ENCODE measurements at places on chromosomes 1 and 21. TPM values are rescaled to one million over a fixed set of nuclear protein-coding genes. Genes with fewer than 3 reads are reported as not detected.

GRCh38 chr1:58585581-58586151 lies 8.6 kb upstream of the TACSTD2 start:
- DNase-seq = no peak

- DNase-seq = peak; percentile 35
These were observed 122.6 kb upstream of the PPP2R5A start for GRCh38 chr1:212162635-212163034.

GRCh38 chr1:99756598-99756997 lies 9.8 kb downstream of the FRRS1 start:
- DNase-seq = no peak

DNA sequence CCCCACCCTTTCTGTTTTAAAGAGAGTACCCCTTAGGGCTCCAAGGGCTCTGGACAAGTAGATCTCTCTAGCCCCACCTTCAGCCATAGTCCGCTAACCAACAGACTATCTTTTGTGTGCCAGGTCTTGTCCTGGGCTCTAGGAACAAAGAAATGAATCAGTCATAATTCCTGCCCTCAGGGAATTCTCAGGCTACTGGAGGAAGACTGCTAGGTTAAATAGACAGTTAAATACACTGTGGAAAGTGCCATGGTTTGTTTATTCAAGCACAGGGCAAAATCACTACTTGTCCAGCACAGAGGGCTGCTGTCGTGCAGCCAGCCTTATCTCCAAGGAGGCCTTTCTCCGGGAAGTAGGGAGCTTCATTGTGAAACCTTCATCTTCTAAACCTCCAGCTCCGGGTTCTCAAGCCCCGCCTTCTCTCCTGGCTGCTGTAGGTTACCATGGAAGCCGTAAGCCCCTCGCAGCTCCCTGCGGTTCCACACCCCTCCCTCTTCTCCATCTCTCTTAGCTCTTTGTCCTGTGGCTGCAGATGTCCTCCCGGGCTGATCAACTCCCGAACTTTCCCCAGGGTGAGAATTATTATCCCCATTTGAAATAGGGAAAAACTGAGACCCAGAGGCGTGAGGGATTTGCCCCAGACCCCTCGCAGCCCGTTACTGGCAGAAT lies 29.8 kb downstream of the SHISAL2A start:
- DNase-seq = no peak

DNA sequence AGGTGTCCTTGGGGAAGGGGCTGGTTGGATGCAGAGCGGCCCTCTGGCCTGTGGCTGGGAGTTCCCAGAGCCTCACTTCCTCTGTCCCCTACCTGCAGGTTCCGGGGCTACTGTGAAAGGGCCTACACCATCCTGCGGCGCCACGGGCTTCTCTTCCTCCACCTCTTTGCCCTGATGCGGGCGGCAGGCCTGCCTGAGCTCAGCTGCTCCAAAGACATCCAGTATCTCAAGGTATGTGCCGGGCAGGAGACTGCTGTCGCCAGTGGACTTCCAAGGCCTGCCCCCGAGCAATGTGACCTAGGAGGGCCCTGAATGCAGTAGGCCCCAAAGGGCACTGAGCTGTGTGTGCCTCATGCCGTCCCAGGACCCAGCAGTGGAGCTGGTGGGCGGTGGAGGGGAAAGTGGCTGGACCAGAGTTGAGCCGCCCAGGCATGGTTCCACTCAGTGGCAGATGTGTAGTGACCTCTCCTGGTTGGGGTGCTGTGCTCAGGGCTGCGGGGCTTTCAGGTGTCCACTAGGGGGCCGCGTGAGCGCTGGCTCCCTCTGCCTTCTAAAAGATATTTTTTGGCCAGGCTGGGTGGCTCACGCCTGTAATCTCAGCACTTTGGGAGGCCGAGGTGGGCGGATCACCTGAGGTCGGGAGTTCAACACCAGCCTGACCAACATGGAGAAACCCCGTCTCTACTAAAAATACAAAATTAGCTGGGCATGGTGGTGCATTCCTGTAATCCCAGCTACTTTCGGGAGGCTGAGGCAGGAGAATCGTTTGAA lies 73.4 kb downstream of the PIK3CD start:
- peak; percentile 82 for DNase-seq

KRTAP11-1 gene
- total RNA-seq = not detected

Data from activated CD8-positive, alpha-beta T cell treated with anti-CD3 and anti-CD28 coated beads, Interleukin-2, amount 10 ng/mL, durations not matched to agents 7 days and 5 days (primary cell).